Type B pancreatic cell (in vitro differentiated cells): ENCODE measurements at places on chromosomes 13 and 19. TPM values are rescaled to one million over a fixed set of nuclear protein-coding genes. Genes with fewer than 3 reads are reported as not detected.

The SPRY2 gene
- total RNA-seq = 48.3 and 48.7 TPM in 2 replicates

The SLC46A3 gene
- total RNA-seq = 2.8 and 5.5 TPM in 2 replicates

The PRODH2 gene
- total RNA-seq = 11.5 and 20.6 TPM in 2 replicates

The EFNB2 gene
- 48.6 and 67.1 TPM in 2 replicates for total RNA-seq

The PRSS57 gene
- not detected in 2 replicates for total RNA-seq

The EMC10 gene
- total RNA-seq = 137 and 152 TPM in 2 replicates

The CACNG7 gene
- 0.67 and 6.0 TPM in 2 replicates for total RNA-seq

The FBXW9 gene
- 15.4 and 17.0 TPM in 2 replicates for total RNA-seq

The NRTN gene
- 2.8 and 5.4 TPM in 2 replicates for total RNA-seq

The ABHD8 gene
- total RNA-seq = 11.6 and 14.3 TPM in 2 replicates

The ZNF135 gene
- total RNA-seq = 12.0 and 13.1 TPM in 2 replicates

The KISS1R gene
- 1.2 and 2.2 TPM in 2 replicates for total RNA-seq

The ANKRD27 gene
- 37.0 and 40.2 TPM in 2 replicates for total RNA-seq

The ZNF69 gene
- 18.6 and 20.1 TPM in 2 replicates for total RNA-seq

The ZNF765 gene
- 14.5 and 20.0 TPM in 2 replicates for total RNA-seq

The ZNF382 gene
- 9.5 and 17.5 TPM in 2 replicates for total RNA-seq

The PABPC3 gene
- 0.17 and 0.29 TPM in 2 replicates for total RNA-seq
